Esophagus squamous epithelium (tissue), 5 donors: ENCODE measurements at places on chromosomes 12 and 14.

- H3K27ac ChIP-seq = no peak overlapping the region
- no peak for DNase-seq
- H3K4me3 ChIP-seq = no peak overlapping the region
Measured at GRCh38 chr12:89494411-89495231, 30.0 kb downstream of the GALNT4 start.

DNA sequence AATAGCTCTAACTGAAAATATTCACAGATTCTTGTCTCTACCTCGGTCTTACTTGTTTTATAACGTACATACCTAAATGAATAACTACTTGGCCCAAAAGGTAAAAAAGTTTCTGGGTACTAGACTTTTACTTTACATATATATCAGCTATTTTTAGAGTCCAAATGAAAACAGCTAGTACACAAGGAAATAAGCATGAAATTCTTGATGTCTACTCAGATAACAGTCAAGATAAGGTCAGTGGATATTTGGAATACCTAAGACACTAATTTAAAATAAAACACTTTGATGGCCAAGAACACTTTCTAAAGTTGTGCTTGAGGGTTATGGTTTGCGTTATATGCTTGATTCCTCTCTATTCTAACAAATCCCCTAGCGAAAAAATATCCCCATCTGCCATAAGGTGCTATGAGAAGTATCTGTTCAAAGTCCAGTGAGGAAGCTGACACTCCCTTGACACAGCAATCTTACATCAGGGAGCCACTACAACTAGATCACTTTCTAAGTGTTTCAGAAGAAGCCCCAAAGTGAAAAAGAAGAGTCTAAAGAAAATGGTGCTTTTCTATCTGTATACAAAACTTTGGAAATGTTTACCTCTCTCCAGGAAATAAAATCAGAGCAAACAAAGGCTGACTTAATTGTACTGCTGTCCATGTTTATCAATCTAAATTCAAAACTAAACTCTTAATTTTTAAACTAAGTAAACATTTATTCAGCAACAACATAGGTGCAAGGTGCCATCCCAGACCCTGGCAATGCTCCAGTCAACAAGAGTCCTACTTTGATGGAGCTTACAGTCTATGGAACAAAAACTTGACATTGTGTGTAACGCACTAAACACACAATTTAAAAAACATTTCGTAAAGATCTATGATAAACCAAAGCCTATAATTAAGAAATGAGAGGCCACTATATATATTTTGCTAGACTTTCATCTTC, 11.7 kb downstream of the PTPN21 start:
- no peaks in the 10 kb centered on the region for H3K4me1 ChIP-seq
- H3K4me3 ChIP-seq = no peak overlapping the region
- H3K27ac ChIP-seq = no peak overlapping the region
- no peak for DNase-seq
- H3K27me3 ChIP-seq = no peaks in the 10 kb centered on the region

- no peak overlapping the region for H3K27ac ChIP-seq
- H3K27me3 ChIP-seq = no peaks in the 10 kb centered on the region
- H3K4me1 ChIP-seq = no peaks in the 10 kb centered on the region
- H3K36me3 ChIP-seq = no peaks in the 10 kb centered on the region
- no peak for DNase-seq
- H3K4me3 ChIP-seq = no peak overlapping the region
Measured at GRCh38 chr14:66351310-66351709, 134.9 kb upstream of the CCDC196 start.

DNA sequence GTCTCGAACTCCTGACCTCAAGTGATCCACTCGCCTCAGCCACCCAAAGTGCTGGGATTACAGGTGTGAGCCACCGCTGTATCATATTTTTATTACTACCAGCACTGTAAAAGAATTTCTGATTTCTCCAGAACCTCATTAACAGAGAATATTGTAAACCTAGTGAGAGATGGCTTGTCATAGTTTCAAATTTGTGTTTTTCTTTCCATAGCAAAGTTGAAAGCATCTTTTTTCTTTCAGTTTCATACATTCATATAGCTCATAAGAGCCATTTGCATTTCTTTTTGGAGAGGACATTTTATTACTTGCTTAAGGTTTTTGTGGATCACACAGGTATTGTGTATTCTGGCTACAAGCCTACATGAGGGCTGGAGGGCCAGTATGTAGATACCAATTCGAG, 58.0 kb downstream of the MIS18BP1 start:
- H3K4me1 ChIP-seq = no peaks in the 10 kb centered on the region
- no peak for DNase-seq
- no peaks in the 10 kb centered on the region for H3K36me3 ChIP-seq
- no peak overlapping the region for H3K27ac ChIP-seq
- H3K27me3 ChIP-seq = no peaks in the 10 kb centered on the region

GRCh38 chr12:132622437-132623071, 4.0 kb downstream of the P2RX2 start:
- H3K36me3 ChIP-seq = no peaks in the 10 kb centered on the region
- H3K27ac ChIP-seq = peak overlapping the region; percentile 6
- peaks cover 20% of the 10 kb centered on the region for H3K4me1 ChIP-seq
- H3K27me3 ChIP-seq = peaks cover 15% of the 10 kb centered on the region

- H3K27ac ChIP-seq = no peak overlapping the region
- H3K4me3 ChIP-seq = no peak overlapping the region
- H3K4me1 ChIP-seq = no peaks in the 10 kb centered on the region
- no peaks in the 10 kb centered on the region for H3K27me3 ChIP-seq
Measured at GRCh38 chr12:27280412-27280811, 36.3 kb downstream of the STK38L start.

- H3K4me3 ChIP-seq = no peak overlapping the region
- no peak for DNase-seq
- H3K36me3 ChIP-seq = no peaks in the 10 kb centered on the region
- no peaks in the 10 kb centered on the region for H3K4me1 ChIP-seq
- H3K27ac ChIP-seq = no peak overlapping the region
Measured at GRCh38 chr12:52676163-52676562, 4.0 kb downstream of the KRT1 start.

DNA sequence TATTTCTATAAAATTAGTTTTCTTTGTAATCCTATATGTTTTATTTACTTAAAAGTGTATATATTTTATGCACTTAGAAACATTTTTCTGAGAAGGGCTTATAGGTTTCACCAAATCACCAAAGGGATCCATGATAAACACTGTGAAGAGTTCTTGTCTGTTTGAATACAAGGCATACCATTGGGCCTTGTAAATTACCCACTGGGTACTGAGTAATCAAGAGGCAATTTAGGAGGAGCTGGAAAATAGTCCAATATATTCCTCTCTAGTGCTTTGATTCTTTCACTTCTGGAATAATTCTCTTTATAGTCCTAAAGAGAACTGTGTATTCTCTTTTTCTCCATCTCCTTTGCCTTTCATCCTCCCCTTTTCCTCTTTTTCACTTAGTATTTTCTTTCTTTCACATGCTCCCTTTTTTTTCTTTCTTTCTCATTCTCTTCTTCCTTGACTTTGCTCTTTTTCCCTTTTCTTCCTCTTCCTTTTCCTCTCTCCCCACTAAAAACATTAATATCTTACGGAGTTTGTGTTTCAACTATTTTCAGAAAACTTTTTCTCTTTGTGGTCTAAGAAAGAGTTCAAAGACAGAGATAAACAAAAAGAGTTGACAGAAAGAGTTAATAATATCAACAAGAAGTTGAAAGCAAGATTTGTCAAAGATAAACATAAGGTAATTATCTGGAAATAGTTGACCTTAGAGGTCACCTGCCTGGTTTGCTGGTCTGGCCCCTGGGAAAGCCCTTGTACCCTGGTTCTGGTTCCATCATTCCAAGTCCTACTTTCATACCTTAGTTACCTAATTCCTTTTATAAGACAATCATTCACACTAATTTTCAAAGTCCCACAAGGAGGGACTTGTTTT, 435.3 kb downstream of the RAD51B start:
- H3K27me3 ChIP-seq = no peaks in the 10 kb centered on the region
- H3K36me3 ChIP-seq = no peaks in the 10 kb centered on the region
- DNase-seq = no peak
- H3K4me1 ChIP-seq = peaks cover 9% of the 10 kb centered on the region
- no peak overlapping the region for H3K27ac ChIP-seq

DNA sequence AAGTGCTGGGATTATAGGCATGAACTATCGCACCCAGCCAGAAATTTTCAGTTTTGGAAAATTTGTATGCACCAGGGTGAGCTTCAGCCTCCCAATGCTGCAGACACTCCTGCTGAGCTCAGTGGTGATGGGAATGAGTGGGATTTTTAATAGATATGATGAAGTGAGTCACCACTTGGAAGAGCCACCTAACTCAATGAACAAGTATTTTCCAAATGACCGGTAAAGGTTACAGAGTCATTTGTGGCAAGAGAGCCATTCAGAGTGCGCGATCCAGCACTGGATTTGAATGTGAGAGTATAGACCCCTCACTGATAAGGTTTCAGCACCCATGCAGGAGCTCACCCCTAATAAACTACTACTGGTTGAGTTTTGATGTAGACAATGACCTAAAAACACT, 100.7 kb downstream of the PPP2R5C start:
- no peaks in the 10 kb centered on the region for H3K27me3 ChIP-seq
- no peaks in the 10 kb centered on the region for H3K4me1 ChIP-seq
- H3K36me3 ChIP-seq = peaks cover 7% of the 10 kb centered on the region
- H3K27ac ChIP-seq = no peak overlapping the region

- H3K4me3 ChIP-seq = no peak overlapping the region
- peaks cover 2% of the 10 kb centered on the region for H3K27me3 ChIP-seq
- DNase-seq = no peak
- no peak overlapping the region for H3K27ac ChIP-seq
- H3K4me1 ChIP-seq = no peaks in the 10 kb centered on the region
Measured at GRCh38 chr14:47678993-47679392, 3.6 kb upstream of the MDGA2 start.

DNA sequence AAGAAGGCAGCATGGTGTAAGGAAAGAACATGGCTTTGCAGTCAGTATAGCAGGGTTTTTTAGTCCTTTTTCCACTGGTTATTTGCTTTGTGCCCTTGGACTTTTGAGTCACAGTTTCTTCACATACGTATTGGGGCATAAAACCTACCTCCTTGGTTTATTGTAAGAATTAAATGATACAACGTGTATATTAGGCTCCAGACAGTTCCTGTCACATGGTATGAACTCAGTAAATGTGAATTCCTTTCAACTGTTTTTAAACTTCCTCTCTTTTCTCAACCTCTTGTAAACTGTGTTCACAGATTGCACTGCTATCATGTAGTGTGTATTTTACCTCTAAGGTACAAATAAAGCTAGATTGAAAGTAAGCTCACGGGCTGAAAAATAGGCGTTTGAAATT, 29.5 kb downstream of the MSRB3 start:
- H3K4me1 ChIP-seq = no peaks in the 10 kb centered on the region
- H3K27me3 ChIP-seq = no peaks in the 10 kb centered on the region
- H3K4me3 ChIP-seq = no peak overlapping the region
- no peaks in the 10 kb centered on the region for H3K36me3 ChIP-seq
- DNase-seq = no peak
- H3K27ac ChIP-seq = no peak overlapping the region

- no peak overlapping the region for H3K4me3 ChIP-seq
- H3K4me1 ChIP-seq = no peaks in the 10 kb centered on the region
- H3K36me3 ChIP-seq = no peaks in the 10 kb centered on the region
- no peaks in the 10 kb centered on the region for H3K27me3 ChIP-seq
- DNase-seq = no peak
- H3K27ac ChIP-seq = no peak overlapping the region
Measured at GRCh38 chr12:115886666-115887065, 390.8 kb downstream of the MED13L start.

DNA sequence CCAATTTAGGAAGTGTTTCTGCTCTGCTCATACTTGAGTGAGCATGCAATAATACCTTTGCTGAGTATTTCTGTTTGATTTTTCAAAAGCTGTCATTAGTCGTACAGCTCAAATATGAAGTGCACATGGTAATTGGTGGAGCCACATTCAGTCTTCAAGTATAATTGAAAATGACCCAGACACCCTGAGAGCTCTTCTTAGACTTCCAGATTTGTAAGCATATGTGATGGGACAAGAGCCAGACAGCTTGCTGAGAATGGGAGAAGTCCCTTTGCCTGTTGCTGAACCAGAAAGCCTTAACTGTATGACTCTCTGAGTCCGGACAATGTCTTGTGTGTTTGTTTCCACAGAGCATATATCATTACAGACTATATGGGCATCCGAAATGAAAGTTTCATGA, 307.3 kb downstream of the TMEM117 start:
- no peak for DNase-seq
- no peaks in the 10 kb centered on the region for H3K27me3 ChIP-seq
- no peaks in the 10 kb centered on the region for H3K36me3 ChIP-seq
- no peak overlapping the region for H3K27ac ChIP-seq
- H3K4me1 ChIP-seq = no peaks in the 10 kb centered on the region
- no peak overlapping the region for H3K4me3 ChIP-seq

DNA sequence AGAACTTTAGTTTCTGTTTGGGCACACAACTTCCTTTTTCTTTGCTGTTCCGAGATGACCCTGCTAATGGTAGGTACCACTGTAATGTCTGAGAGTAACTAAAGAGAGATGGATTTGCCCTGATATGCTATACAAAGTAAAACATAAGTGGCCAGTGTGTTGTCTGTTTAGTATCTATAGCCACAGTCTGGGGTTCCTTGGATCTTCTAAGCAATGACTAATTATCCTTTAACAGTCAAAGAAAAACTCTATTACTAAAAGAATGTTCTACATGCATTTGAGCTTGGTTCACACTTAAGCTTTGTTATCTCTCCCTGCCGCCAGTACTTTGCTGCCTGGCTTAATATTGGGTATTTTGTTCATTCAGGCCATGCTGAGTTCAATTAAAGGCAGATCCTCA, 1051.9 kb upstream of the FLRT2 start:
- no peak overlapping the region for H3K27ac ChIP-seq
- DNase-seq = no peak
- H3K27me3 ChIP-seq = no peaks in the 10 kb centered on the region
- H3K4me1 ChIP-seq = no peaks in the 10 kb centered on the region

DNA sequence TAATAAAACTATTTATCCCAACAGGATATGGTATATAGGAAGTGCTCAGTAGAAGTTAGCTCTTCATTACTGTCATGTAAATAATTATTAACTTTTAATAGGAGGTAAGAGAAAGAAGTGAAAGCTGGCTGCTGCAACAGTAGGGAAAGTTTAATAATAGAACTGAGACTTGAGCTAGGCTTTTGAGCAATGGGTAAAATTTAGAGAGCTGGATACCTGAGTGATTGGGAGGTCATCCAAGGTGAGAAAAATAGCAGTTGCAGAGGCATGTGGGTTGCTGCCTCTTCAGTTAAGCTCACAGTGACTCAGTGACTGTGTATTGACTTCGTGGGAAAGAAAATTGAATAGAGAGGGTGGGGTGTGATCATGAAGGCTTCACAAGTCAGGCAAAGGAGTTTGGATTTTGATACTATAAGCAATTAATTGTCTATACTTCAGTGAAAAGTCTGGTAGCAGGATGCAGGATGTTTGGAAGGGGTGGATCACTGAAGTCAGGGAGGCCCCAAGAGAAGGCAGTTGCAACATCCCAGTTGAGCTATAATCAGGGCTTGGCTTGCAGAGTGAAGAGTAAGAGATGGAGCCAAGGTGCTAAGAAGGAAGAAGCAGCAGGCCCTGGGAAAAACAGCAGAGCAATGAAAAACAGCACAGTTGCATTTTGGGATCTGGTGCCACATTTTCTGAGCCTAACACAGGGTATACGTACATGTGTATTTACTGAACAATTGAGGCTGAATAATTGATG, 172.0 kb upstream of the FRMD6 start:
- H3K4me1 ChIP-seq = peaks cover 3% of the 10 kb centered on the region
- H3K27ac ChIP-seq = peak overlapping the region; percentile 57
- H3K36me3 ChIP-seq = no peaks in the 10 kb centered on the region
- no peak for DNase-seq
- H3K27me3 ChIP-seq = no peaks in the 10 kb centered on the region

GRCh38 chr14:92581966-92582566, 68.5 kb downstream of the RIN3 start:
- peaks cover 39% of the 10 kb centered on the region for H3K36me3 ChIP-seq
- H3K4me1 ChIP-seq = no peaks in the 10 kb centered on the region
- DNase-seq = no peak
- no peak overlapping the region for H3K27ac ChIP-seq
- no peaks in the 10 kb centered on the region for H3K27me3 ChIP-seq
